Brain microvascular endothelial cell (primary cell): ENCODE measurements at places on chromosomes 4 and X.

DNA sequence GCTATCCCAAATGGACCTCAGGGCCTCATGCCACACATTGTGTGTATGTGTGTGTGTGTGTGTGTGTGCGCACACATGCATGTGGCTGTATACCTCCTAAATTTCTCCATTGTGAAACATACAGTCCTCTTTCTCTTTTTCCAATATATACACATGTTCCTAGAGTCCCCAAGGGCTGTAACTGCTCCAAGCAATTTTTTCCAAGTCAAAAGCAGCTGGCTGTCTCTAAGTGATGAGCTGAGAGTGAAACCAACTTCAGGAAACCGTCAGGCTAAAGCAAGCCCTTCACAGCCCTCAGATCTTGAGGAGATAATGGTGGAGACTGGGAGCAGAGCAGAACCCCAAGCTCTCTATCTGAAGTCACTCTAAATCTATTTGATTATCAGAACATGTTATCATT, 496.1 kb upstream of the DIPK2B start:
- DNase-seq: no peak

- no peak for DNase-seq
Measured at GRCh38 chr4:119597377-119597776, 31.2 kb downstream of the PDE5A start.

DNA sequence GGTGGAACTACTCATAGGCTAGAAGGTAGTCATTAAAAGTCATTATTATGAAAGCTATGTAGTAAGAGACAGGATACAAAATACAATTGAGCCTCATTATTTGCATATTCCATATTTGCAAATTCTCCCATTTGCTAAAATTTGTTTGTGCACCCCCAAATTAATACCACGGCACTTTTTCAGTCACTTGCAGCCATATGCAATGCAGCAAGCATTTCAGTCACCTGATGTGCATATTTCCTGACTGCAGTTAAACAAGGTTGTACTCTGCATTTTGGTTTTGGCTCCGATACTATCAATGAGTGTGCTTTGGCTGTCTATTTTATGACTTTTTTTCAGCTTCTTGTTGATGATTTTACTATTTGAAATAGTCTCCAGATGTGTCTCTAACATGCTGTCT, 62.9 kb downstream of the ZNF330 start:
- DNase-seq: no peak

- DNase-seq: no peak
Measured at GRCh38 chr4:178356725-178357124, 914.5 kb upstream of the AGA start.

DNA sequence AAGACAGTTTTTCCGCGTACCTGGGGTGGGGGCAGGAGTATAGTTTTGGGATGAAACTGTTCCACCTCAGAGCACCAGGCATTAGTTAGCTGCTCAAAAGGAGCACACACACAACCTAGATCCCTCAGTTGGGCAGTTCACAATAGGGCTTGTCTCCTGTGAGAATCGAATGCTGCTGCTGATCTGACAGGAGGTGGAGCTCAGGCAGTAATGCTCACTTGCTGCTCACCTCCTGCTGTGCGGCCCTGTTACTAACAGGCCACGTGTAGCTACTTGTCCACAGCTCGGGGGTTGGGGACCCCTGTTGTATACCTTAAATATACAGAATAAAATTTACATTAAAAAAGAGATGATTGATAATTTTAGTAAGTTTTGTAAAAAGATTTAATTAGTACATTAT, 191.5 kb downstream of the SLC7A11 start:
- peak; percentile 53 for DNase-seq

DNA sequence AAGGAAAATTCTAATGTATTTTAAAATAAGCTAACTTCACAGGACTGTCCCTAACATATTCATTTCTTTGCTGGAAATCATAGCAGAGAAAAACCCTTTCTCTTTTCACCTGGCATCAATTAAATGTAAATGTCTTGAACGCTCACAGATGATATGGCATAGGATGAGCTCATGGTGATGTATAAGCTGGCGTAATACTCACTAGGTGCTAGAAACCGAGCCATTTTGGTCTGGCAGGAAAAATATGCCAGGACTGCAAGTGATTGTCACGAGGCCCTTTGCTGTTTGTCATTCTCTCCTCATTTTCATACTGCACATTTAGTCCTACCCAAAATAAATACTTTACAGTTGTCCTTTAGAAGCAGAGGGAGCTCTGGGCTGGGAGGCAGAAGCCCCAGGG, 222.7 kb upstream of the LNX1 start:
- DNase-seq: no peak

- no peak for DNase-seq
Measured at GRCh38 chr4:184940500-184940899, 77.8 kb upstream of the HELT start.

DNA sequence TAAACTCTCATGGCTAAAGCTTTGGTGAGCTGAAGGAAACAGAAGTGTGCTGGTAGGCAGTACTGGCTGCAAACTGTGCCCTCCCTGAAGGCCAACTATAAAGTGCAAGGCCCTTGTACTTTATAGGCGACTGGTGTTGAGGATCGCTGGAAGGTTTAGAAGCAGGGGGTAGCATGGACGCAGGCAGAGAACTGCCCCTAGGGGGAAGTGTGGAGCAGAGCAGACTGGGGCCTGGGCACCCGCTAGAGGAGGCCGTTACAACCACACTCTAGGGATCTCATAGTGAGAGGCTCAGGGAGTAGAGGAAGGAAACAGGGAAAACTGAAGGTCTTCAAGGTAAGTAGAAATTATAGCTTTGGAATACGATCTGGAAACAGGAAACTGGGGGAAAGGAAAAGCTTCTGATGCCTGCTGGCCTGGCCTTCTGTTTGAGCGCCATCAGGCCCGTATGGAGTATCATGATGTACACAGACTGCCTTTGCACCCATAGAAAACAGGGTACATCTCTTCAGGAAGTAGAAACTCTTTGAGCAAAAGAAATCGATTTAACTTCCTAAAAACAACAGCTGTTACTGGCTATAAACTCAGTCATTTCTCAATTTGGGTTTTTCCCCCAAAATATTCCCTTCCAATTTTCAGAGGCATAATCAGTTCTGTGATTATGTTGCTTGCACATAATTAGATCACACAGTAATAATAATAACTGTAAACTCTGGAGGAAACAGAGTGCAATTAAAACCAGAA, 23.9 kb upstream of the TMSB4X start:
- no peak for DNase-seq

DNA sequence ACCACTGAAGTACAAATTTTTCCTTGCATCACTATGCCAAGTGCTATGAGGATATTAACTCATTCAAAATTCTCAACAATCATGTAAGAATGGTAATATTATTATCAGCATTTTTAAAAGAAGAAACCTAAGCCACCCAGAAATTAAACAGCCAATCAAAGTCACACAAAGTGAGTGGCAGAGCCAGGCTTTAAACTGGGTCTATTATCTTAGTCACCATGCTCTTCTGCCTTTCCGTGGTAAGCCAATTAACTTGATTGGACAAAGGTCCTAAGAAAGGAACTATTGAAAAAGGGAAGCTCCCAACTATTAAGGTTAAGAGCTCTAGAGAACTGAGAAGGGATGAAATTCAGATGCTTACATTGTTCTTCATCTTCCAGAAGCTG, 111.5 kb downstream of the ASB9 start:
- DNase-seq: no peak

GRCh38 chrX:86121916-86122315, 26.3 kb upstream of the DACH2 start:
- no peak for DNase-seq

GRCh38 chrX:106927023-106927422, 6.8 kb downstream of the CLDN2 start:
- DNase-seq: no peak

DNA sequence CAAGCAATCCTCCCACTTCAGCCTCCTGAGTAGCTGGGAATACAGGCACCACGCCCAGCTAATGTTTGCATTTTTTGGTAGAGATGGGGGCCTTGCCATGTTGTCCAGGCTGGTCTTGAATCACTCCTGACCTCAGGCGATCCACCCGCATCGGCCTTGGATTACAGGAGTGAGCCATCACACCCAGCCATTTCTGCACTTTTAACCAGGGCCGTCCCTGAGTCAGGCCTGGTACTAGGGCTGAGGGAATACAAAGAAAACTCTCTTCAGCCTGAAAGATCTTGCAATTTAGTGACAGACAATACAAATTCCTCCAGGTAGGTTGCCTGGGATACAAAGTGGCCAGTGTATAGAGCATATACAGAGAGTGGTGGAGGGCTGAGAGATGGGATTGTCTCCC, 65.8 kb downstream of the BCOR start:
- DNase-seq: no peak

GRCh38 chr4:101710806-101711205, 79.7 kb upstream of the BANK1 start:
- no peak for DNase-seq

DNA sequence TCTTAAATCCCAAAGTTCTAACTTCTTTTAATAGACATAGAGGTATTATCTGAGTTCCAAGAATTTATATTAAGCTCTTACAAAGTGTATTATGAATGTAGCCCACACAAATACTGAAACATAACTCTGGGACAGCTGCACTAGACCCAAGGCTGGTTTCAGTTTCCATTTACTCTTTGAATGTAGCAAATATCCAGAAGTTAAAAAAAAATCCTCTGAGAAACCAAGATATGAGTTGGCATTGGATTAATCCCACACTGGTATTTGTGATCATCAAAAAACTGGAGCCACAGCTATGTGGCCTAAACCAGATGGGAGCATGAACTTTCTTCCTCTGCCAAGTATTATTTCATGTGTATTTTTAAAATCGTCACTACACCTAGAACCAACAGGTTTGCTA, 23.6 kb upstream of the SMPX start:
- DNase-seq: no peak

- no peak for DNase-seq
Measured at GRCh38 chr4:40675166-40675565, 45.5 kb upstream of the RBM47 start.

- DNase-seq: peak; percentile 41
Measured at GRCh38 chr4:128823025-128823661, 13.6 kb downstream of the JADE1 start.

GRCh38 chrX:139875841-139876240, 57.0 kb downstream of the ATP11C start:
- no peak for DNase-seq

GRCh38 chrX:973010-973632, 239.3 kb downstream of the CRLF2 start:
- no peak for DNase-seq
